Mucosa of gallbladder (tissue), 1 donor: ENCODE measurements at places on chromosomes 3 and 15. TPM values are rescaled to one million over a fixed set of nuclear protein-coding genes. Genes with fewer than 3 reads are reported as not detected.

Gene SERPINI2
- total RNA-seq: 0.23 TPM

Gene GOLGA6A
- total RNA-seq: not detected

Gene CCR8
- total RNA-seq: not detected

Gene PLA2G4E
- 0.09 TPM for total RNA-seq

Gene DUOX2
- total RNA-seq: 366 TPM

Gene GOLGA8S
- total RNA-seq: 0.29 TPM

Gene RUBCN
- 29.3 TPM for total RNA-seq

Gene DMXL2
- 25.8 TPM for total RNA-seq

Gene TMEM44
- total RNA-seq: 20.2 TPM

Gene CYP19A1
- 0.46 TPM for total RNA-seq

Gene NPAP1
- 0.17 TPM for total RNA-seq

Gene AVEN
- total RNA-seq: 13.9 TPM

Gene SCAMP5
- 57.2 TPM for total RNA-seq

Gene CFAP92
- total RNA-seq: 3.3 TPM

Gene DPH3
- total RNA-seq: 17.3 TPM

Gene OXTR
- total RNA-seq: 6.0 TPM

Gene SLC24A5
- total RNA-seq: not detected

Gene NUSAP1
- total RNA-seq: 9.1 TPM

Gene CP
- total RNA-seq: 2.0 TPM

Gene CHRNB4
- not detected for total RNA-seq

Gene POLQ
- 0.37 TPM for total RNA-seq

Gene SNX33
- total RNA-seq: 51.3 TPM

Gene TM6SF1
- 7.2 TPM for total RNA-seq

Gene FAM3D
- 98.6 TPM for total RNA-seq

Gene CNBP
- 315 TPM for total RNA-seq

Gene CYP1A2
- 0.14 TPM for total RNA-seq

Gene SPATA12
- 0.43 TPM for total RNA-seq

Gene ROPN1
- total RNA-seq: not detected
